ENCODE measurements at places on chromosomes 5 and 9. TPM values are rescaled to one million over a fixed set of nuclear protein-coding genes. Genes with fewer than 3 reads are reported as not detected.
A peak's percentile ranks its signal among the peaks of the same experiment; 100 is the strongest.

SFXN1 gene
- 11.2 TPM for total RNA-seq

SPATA31A5 gene
- not detected for total RNA-seq

SLC25A2 gene
- 0.19 TPM for total RNA-seq

BAAT gene
- total RNA-seq = 0.15 TPM

ACTBL2 gene
- not detected for total RNA-seq

ARPC5L gene
- 32.3 TPM for total RNA-seq

MTAP gene
- 14.8 TPM for total RNA-seq

DDX4 gene
- not detected for total RNA-seq

GRCh38 chr5:37755581-37755980, 84.3 kb downstream of the GDNF start:
- no peak overlapping the region for H3K27ac ChIP-seq
- DNase-seq = no peak
- no peak overlapping the region for H3K4me3 ChIP-seq
- peaks cover 4% of the 10 kb centered on the region for H3K4me1 ChIP-seq

GRCh38 chr5:61658592-61659008, 326.5 kb downstream of the ZSWIM6 start:
- peak; percentile 87 for DNase-seq
- no peaks in the 10 kb centered on the region for H3K4me1 ChIP-seq
- H3K27me3 ChIP-seq = no peaks in the 10 kb centered on the region
- H3K36me3 ChIP-seq = no peaks in the 10 kb centered on the region
- H3K27ac ChIP-seq = no peak overlapping the region

- H3K27me3 ChIP-seq = no peaks in the 10 kb centered on the region
- no peak overlapping the region for H3K27ac ChIP-seq
- H3K36me3 ChIP-seq = no peaks in the 10 kb centered on the region
- H3K4me3 ChIP-seq = peak overlapping the region; percentile 48
- peak; percentile 82 for DNase-seq
Measured at GRCh38 chr5:140357726-140358093, 2.3 kb upstream of the SLC4A9 start.

DNA sequence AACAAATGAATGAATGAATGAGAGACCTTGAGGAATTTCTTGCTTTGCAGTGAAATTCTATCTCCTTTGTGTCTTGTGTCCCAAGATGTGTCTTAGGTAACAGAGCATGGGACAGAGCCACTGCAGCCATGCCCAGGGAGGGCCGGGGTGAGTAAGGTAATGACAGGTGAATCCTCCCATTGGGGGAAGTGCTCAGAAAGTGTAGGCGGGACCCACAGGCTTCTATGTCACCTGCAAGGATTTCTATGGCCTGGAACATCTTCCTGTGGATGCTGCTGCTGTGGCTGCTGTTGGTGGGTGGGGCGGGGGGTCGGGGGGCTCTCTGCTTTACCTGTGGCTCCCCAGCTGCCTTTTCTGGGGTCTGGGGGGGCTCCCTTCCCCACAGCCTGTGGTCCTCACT, 133.6 kb upstream of the IER5L start:
- H3K36me3 ChIP-seq = no peaks in the 10 kb centered on the region
- no peak overlapping the region for H3K27ac ChIP-seq
- H3K27me3 ChIP-seq = no peaks in the 10 kb centered on the region
- peaks cover 6% of the 10 kb centered on the region for H3K4me1 ChIP-seq
- DNase-seq = no peak

- no peak for DNase-seq
- no peaks in the 10 kb centered on the region for H3K27me3 ChIP-seq
- H3K4me1 ChIP-seq = no peaks in the 10 kb centered on the region
- H3K36me3 ChIP-seq = no peaks in the 10 kb centered on the region
- no peak overlapping the region for H3K27ac ChIP-seq
- H3K4me3 ChIP-seq = no peak overlapping the region
Measured at GRCh38 chr5:128920345-128921215, 44.7 kb upstream of the SLC27A6 start.

DNA sequence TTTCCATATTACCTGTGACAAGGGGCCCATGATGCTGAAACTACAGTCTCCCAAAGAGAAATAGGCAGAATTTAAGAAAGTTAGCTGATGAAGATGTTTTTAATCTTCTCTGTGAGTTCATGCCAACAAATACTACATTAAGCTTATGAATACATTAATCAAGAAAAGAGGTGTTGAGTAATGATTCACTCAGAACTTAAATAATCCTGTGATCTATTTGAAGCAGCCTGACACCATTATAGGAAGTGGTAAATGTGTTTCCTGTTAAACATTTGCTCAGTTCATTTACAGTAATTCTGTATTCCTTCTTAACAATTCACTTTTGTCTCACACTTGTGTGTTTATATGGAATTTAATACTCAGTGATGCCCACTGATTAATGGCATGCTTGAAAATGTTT, 75.0 kb upstream of the IZUMO3 start:
- H3K27me3 ChIP-seq = no peaks in the 10 kb centered on the region
- DNase-seq = no peak
- H3K36me3 ChIP-seq = no peaks in the 10 kb centered on the region
- no peak overlapping the region for H3K27ac ChIP-seq
- H3K4me3 ChIP-seq = no peak overlapping the region

DNA sequence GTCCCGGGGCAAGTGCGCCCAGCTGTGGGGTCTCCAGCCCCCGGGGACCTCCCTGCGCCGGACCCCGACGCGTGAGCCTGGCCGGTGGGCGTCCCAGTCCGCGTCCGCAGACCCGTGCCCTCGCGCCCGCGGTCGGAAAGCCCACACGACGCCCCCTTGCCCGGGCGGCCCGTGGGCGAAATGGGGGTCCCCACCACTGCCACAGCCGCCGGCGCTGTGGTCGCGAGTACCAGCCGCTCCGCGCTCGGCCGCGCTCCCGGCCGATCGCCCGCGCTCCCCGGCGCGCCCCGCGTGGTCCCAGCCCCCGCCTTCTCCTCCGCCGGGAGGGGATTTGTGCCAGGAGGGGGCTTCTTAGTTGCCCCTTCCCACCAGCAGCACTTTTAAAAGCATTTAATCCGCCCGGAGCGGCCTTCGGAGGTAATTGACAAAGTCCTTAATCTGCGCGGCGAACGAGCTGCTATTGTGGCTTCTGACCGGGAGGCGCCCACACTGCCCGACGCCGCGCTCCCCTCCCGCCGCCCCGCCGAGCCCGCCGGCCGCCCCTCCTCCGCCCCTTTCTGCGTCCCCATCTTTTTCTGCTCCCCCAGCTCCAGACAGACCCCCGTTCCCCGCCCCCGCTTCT, 469 bp upstream of the FIBCD1 start:
- H3K4me3 ChIP-seq = peak overlapping the region; percentile 65
- DNase-seq = no peak

GRCh38 chr9:91187311-91187964, 174.3 kb downstream of the AUH start:
- no peaks in the 10 kb centered on the region for H3K27me3 ChIP-seq
- H3K4me1 ChIP-seq = peaks cover 10% of the 10 kb centered on the region

GRCh38 chr9:37926737-37927118, 22.8 kb upstream of the SLC25A51 start:
- H3K36me3 ChIP-seq = no peaks in the 10 kb centered on the region
- no peak overlapping the region for H3K27ac ChIP-seq
- DNase-seq = no peak
- H3K4me3 ChIP-seq = no peak overlapping the region
- H3K27me3 ChIP-seq = no peaks in the 10 kb centered on the region

- peaks cover 63% of the 10 kb centered on the region for H3K36me3 ChIP-seq
- DNase-seq = no peak
- no peak overlapping the region for H3K27ac ChIP-seq
- peaks cover 7% of the 10 kb centered on the region for H3K4me1 ChIP-seq
- no peaks in the 10 kb centered on the region for H3K27me3 ChIP-seq
Measured at GRCh38 chr9:35801328-35802128, 10.1 kb downstream of the NPR2 start.

- no peak overlapping the region for H3K27ac ChIP-seq
- no peaks in the 10 kb centered on the region for H3K36me3 ChIP-seq
- no peaks in the 10 kb centered on the region for H3K4me1 ChIP-seq
- no peak overlapping the region for H3K4me3 ChIP-seq
- H3K27me3 ChIP-seq = peaks cover 18% of the 10 kb centered on the region
Measured at GRCh38 chr9:68685770-68686169, 19.3 kb upstream of the PIP5K1B start.

DNA sequence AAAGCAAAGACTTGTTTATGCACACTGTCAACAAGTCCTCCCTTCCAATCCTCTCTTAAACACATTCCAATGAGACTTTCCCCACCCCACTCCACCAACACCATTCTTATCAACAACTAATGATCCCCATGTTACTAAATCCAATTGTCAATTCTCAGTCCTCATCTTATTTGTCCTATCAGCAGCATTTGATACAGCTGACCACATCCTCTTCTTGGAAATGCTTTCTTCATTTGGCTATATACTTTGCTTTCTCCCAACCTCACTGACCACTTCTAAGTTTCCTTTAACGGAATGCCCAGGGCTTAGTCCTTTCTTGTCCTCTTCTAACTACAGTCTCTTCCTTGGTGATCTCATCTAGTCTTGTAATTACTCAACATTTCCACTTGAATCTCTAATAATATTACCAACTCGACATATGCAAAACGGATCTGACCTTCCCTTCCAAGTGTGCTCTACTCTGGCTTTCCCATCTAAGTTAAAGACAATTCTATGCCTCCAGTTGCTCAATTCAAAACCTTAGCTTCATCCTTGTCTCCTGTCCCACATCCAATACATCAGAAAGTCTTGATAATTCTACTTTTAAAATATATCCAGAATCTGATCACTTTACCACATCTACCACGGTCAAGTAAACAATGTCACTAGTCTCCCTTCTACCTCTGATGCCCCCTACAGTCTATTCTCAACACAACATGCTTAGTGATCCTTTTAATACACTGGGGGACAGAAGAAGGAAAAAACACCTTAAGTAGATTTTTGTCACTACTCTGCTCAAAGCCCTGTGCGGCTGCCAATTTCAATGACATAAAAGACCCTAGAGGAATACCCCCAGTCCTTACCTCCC, 25.5 kb downstream of the AGTPBP1 start:
- H3K27me3 ChIP-seq = no peaks in the 10 kb centered on the region
- H3K36me3 ChIP-seq = no peaks in the 10 kb centered on the region
- H3K27ac ChIP-seq = peak overlapping the region; percentile 33

GRCh38 chr5:139762615-139763170, 32.9 kb upstream of the PSD2 start:
- no peaks in the 10 kb centered on the region for H3K36me3 ChIP-seq
- no peak for DNase-seq
- H3K27me3 ChIP-seq = no peaks in the 10 kb centered on the region
- no peak overlapping the region for H3K4me3 ChIP-seq

DNA sequence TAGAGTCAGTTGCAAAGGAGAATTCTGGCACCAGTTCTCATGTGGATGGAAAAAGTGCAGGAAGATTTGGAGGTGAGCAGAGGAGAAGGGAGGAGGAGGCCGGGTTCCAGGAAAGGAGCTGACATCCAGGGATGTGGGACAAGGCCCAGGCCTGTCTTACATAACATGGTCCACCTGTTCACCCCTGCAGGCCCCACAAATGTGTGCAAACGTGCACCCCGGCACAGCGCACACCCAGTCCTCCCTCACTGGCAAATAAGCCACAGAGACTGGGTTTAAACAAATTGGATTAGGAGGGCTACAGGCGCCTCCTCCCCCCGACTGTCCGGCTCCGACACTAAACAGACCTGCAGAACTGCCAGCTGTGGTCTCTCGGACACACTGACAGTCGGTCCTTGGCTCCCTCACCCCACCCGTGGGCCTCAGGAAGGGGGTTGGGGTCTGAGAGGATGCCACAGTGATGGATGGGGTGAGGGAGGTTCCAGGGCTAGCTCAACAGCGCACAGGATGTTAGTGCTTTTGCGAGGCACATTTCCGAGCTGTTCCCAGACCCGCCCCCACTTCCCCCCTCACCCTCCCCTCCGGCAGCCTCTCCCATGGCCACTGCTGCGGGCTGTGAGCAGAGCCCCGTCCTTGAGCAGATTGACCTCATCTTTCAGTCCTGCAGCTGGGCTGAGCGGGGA, 43.4 kb upstream of the IL17B start:
- no peaks in the 10 kb centered on the region for H3K36me3 ChIP-seq
- no peaks in the 10 kb centered on the region for H3K27me3 ChIP-seq
- DNase-seq = peak; percentile 68

- peaks cover 94% of the 10 kb centered on the region for H3K36me3 ChIP-seq
- DNase-seq = no peak
- no peak overlapping the region for H3K27ac ChIP-seq
Measured at GRCh38 chr9:97617939-97618416, 15.2 kb downstream of the TSTD2 start.

DNA sequence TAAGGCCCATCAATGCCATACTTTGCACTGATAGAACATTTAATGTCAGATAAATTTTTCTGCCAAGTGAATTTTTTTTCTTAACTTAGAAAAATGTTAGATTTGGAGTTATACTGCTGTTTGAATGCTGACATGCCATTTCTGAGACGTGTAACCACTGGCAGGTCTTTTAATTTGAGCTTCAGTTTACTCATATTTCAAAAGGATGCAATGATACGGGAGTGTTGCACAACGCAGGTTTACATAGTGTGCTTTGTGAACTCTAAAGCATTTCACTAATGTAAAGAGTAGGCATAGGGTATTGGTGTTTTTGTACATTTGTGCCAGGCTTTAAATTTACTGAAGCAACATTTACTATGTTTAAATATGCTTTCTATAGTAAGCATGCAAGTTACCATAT, 4.2 kb downstream of the ZBTB43 start:
- peak overlapping the region; percentile 100 for H3K27ac ChIP-seq
- peaks cover 53% of the 10 kb centered on the region for H3K4me1 ChIP-seq
- no peak for DNase-seq
- H3K4me3 ChIP-seq = peak overlapping the region; percentile 97

DNA sequence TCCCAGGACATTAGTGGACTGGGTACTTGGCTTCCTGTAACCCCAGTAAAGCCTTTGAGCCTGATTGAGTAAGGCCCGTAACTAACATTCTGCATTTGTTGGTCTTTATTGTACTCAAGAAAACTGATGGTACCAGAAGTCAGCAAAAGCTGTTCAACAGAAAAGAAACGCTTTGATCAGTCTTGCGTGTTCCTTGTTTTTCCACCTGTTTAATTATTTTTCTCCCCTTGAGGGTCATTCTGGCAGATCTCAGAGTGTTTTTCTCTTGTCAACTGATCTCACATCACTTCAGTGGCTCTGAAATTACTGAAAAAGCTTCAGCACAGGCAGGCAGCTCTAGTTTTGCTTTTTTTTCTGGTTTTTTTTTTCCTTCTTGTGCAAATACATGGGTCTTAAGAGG, 6.1 kb upstream of the TMEM268 start:
- no peak for DNase-seq
- H3K36me3 ChIP-seq = no peaks in the 10 kb centered on the region
- no peaks in the 10 kb centered on the region for H3K4me1 ChIP-seq
- H3K4me3 ChIP-seq = no peak overlapping the region
- H3K27ac ChIP-seq = no peak overlapping the region

- no peak overlapping the region for H3K27ac ChIP-seq
- no peaks in the 10 kb centered on the region for H3K4me1 ChIP-seq
- DNase-seq = no peak
- no peak overlapping the region for H3K4me3 ChIP-seq
- no peaks in the 10 kb centered on the region for H3K27me3 ChIP-seq
Measured at GRCh38 chr5:55064523-55064922, 37.9 kb upstream of the GZMA start.

DNA sequence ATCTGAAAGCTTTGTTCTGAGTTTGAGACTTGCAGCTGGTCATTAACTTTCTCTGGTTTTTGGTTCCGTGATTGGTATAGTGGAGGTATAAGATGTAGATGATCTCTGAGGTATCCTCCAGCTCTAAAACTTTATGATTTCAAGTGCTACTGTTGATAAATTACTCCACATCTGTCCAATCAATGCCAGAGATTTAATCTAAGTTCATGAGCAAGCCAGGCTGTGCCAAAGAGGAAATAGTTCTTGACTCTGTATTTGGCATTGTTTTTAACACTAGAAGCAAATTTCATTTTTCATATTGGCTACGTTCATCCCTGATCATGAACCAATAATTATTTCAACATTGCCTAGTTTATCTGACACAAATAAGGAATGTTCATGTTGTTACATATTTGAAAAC, 28.5 kb upstream of the CHD1 start:
- no peak overlapping the region for H3K4me3 ChIP-seq
- DNase-seq = no peak
- no peak overlapping the region for H3K27ac ChIP-seq
- H3K27me3 ChIP-seq = no peaks in the 10 kb centered on the region
- H3K36me3 ChIP-seq = no peaks in the 10 kb centered on the region
